Urinary bladder (tissue), 4 donors: ENCODE measurements at places on chromosomes 1 and 21. TPM values are rescaled to one million over a fixed set of nuclear protein-coding genes. Genes with fewer than 3 reads are reported as not detected.

GRCh38 chr1:55610203-55610602, 395.0 kb upstream of the USP24 start:
- DNase-seq, result no peak

- no peak for DNase-seq
Measured at GRCh38 chr1:198623752-198624647, 14.8 kb upstream of the PTPRC start.

GRCh38 chr21:25385911-25386474, 221.3 kb downstream of the MRPL39 start:
- no peak for DNase-seq

DNA sequence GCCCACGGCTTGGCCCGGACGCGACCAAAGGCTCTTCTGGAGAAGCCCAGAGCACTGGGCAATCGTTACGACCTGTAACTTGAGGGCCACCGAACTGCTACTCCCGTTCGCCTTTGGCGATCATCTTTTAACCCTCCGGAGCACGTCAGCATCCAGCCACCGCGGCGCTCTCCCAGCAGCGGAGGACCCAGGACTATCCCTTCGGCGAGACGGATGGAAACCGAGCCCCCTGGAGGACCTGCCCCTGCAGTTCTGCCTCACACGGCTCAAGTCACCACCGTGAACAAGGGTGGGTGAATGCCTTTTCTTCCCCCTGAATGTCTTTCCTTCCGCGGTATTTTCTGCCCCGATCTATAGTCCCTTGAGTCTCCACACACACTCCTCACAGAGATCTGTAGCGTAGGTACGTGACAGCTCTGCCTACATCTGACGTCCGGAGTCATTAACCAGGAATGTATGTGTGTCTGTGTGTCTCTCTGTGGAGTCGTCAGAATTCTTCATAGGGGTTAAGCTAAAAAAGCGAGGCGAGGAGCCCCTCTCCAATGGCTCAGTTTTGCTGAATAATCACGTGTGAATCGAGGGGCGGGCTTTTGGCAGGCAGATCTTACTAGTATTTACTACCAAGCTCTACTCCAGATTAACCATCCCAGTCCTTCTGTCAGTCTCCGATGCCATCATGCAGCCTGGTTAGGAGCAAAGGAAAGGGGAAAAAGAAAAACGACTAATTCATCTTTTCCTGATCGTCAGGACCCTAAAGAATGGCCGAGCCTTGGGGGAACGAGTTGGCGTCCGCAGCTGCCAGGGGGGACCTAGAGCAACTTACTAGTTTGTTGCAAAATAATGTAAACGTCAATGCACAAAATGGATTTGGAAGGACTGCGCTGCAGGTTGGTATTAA, at the start of gene CDKN2C:
CDKN2C (plus strand) TSS at position 635 of the 898 bp plus-strand sequence; CDS start at position 759, 124 bp downstream.
- DNase-seq, result no peak

- DNase-seq, result no peak
Measured at GRCh38 chr1:18789246-18789645, 70.2 kb downstream of the TAS1R2 start.

DNA sequence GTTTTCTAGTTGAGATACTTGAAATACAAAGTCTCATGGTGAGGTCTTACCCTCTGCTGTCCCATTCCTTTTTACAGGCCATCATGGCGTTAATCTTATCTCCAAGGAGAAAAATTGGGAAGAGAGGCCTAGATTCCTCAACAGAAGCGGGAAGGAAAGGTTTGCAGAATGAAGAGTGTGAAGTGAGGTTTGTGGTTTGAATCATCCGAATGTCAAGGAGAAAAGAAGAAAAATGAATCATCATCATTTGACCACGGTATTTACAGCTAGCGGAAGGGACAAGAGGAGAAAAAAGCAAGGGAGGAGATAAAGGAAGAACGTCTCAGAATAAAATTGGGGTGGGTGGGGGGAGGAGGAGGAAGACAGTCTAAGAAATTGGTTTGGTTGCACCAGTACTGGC, 935 bp upstream of the COG2 start:
- DNase-seq, result no peak

DNA sequence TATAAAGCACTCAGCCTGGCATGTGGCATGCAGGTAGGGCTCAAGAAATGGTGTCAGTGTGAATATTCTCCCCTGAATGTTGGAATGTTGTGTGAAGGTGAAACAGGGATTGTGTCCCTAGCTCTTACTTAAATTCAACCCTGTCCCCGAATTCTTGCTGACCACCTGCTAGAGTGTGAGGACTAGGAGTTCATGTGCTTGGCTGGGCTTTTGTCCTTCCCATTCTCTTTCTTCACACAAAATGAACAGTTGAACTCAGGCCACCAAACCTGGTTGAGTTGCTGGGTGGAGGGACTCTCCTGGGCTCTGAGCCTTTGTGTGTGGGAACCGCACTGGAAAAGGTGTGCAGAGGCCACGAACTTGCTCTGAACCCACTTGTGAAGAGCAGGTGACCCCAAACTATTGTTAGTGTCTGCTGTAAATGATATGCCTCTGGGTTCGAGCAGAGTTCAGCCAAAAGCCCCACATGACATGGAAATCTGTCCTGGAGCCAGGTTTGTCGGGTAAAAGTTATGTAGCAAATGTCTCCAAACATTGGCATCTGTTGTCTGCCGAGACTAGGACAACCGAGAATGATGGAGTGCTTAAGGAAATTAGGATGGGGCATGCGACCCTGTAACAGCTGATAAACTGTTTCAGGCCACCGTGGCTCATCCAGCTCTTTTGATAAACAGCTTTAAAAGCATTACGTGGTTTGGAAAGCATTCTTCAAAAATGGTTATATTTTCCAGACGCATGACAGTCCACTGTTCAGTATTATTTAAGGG, 144.2 kb downstream of the DHRS3 start:
- no peak for DNase-seq

DNA sequence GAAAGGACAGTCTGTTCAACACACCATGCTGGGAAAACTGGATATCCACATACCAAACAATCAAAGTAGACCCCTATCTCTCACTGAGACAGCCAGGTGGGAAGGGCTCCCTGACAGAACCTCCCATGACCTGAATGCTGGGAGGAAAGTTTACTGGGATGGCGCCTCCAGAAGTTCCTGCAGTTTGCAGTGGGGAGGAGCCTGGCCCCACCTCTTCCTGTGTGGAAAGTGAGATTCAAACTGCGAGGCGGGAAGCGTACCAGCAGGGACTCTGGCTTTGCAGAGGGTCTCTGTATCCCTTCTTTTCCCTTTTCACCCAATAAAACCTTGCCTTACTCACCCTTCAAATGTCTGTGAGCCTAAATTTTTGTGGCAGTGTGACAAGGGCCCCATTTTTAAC, 190.7 kb downstream of the HHIPL2 start:
- DNase-seq, result no peak

DNA sequence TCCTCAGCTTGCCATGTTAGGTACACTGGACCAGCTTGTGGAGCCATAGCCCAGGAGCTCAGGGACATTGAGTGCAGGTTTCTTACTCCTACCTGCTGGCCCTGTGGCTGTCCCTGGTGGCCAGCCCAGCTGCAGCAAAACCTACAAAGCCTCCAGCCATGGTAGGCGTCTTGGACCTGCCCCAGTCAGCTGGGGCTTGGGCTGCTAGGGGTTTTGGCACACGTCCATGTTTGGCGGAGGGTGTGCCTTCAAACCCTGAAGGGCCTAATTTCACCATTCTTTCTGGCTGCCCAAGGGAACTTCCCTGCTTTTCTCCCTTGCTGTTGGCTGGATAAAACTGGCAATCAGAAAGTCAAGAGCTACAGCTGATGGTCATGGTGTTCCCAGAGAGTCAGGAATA, 25.4 kb downstream of the HMGCS2 start:
- no peak for DNase-seq

Gene BTG2
- 58.6 TPM for total RNA-seq

Gene RIMKLA
- 0.69 TPM for total RNA-seq

Gene TNFRSF4
- 0.48 TPM for total RNA-seq

Gene HPCAL4
- 2.5 TPM for total RNA-seq

Gene MYOC
- total RNA-seq, result 1.4 TPM
